Right lobe of liver (tissue), 6 donors: ENCODE measurements at places on chromosomes 7 and 10. TPM values are rescaled to one million over a fixed set of nuclear protein-coding genes. Genes with fewer than 3 reads are reported as not detected.

DNA sequence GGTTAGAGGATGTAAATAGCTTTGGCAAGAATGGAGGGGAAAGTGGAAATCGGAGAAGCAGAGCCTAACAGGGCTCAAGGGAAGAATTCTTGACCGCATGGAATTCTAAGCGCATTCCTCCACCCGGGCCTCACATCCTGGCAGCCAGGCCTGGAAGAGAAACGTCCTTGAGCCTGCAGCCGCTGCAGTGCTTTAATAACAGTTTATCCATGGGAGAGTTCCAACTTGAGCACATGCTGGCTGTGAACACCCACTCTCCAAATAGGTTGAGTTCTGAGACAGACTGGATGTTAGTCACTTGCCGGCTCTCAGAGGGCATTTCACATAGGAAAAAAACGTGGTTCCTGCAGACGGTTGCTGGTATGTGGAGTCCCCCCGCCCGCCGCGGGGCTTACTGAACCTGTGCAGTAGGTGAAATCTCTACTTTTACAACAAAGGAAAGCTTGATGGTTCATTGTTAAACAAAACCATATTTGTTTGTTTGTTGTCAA is 61.4 kb upstream of the STEAP1B start:
- no peak for DNase-seq

DNA sequence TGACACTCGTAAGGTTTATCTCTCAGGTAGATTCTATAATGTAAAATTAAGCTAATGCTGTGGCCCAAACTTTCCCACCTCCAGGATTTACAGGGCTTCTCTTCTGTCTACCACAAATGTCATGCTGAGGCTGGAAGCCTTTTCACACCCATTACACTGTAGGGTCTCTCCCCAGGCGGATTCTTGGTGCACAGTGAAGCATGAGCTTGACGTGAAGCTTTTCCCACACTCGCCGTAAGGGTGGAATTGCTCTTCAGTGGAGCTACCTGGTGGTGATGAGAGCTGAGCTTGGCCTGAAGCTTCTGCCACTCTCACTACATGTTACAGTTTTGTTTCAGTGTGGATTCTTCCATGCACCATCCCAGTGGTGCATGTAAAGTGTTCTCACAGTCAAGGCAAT is 11.4 kb downstream of the FAM200A start:
- DNase-seq = no peak

- DNase-seq = no peak
Observed at GRCh38 chr10:74244097-74244685, 93.2 kb downstream of the ADK start.

- no peak for DNase-seq
Observed at GRCh38 chr10:73054286-73054685, 42.4 kb downstream of the P4HA1 start.

The HOXA1 gene
- not detected for total RNA-seq

GRCh38 chr10:95408983-95409873 is 118.4 kb upstream of the PDLIM1 start:
- no peak for DNase-seq

The EPHA1 gene
- total RNA-seq = 41.3 TPM

The ERVW-1 gene
- total RNA-seq = not detected

DNA sequence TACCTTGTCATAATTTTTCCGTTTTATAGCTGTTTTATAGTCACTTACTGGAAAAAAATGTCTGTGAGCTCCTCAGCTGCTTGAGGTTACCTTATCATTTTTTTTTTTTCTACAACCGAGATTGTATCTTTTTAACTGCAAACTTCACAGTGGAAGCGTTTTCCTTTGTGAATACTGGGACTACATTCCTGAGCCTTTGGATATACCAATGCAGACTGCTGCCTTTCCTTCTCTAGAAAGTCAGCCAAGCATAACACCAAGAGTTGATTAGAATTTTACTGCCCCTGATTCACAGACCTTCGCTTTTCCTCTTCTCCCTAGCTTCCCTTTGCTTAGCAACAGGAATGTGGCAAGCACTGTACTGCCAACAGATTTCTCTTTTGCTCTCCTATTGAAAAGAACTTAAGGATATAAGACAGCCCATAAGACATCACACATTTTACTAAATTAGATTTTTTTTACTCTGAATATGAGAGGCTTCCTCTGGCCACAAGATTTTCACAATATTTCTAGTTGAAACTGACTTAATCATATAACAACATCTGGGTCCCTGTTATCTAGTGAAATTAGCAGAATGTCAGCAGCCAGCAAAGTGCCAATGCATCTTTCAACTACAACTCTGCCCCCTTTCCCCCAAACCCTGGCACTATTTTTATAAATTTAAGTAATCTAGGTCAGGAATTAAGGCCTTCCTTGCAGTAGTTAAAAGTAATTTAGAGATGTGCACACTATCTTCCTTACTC is 170.6 kb downstream of the PRKG1 start:
- no peak for DNase-seq

DNA sequence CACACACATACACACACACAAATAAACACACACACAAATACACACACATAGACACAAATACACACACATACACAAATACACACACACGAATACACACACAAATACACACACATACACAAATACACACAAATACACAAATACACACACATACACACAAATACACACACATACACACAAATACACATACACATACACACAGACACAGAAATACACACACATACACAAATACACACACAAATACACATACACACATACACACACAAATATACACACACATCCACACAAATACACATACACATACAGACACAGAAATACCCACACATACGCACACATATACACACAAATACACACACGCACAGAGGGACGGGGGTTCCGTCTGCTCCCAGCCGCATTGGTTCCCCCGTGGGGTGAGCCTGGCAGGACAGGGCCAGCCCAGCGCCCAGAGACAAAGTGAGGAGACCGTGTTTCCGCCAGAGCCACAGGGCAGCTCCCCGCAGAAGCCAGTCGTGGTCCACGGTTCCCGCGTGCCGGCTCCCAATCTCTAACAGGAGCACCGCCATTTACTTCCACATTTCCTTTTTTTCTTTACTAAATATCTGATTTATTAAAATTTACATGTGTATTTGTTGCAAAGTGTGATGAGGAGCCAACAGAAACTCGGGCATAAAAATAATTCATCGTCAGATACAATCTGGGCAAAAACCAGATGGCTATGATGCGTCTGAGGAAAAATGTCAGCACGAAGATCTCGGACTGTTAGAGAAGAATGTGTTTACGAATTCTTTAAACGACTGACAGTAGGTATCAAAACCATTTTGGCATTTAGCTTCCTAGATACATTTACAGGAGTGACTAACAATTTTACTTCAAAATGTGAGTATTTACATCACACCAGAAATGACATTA is 3.1 kb upstream of the KNDC1 start:
- peak; percentile 23 for DNase-seq

DNA sequence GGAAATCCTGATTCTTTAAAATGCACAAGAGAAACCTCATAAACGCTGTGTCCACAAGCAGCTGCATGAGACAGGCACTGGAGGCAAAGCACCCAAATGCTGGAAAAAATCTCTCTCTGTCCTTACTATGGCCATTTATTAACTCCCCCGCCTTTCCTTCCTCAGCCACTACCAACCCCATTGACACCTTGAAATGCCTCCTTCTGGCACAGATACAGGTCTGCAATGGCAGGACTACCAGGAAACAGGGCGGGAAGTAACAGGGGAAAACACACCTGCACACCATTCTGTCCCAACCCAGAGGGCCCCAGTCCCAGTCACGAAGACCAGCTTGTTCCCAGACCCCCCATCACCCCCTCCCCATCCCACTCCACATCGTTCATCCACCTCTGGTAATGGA is 224.3 kb downstream of the PARD3 start:
- no peak for DNase-seq

GRCh38 chr7:114209968-114210367 is 204.6 kb upstream of the FOXP2 start:
- DNase-seq = no peak

- no peak for DNase-seq
Observed at GRCh38 chr7:83796760-83797159, 147.8 kb upstream of the SEMA3E start.

- no peak for DNase-seq
Observed at GRCh38 chr7:102914585-102914984, 1.8 kb downstream of the LRRC17 start.

The ARMC3 gene
- not detected for total RNA-seq

DNA sequence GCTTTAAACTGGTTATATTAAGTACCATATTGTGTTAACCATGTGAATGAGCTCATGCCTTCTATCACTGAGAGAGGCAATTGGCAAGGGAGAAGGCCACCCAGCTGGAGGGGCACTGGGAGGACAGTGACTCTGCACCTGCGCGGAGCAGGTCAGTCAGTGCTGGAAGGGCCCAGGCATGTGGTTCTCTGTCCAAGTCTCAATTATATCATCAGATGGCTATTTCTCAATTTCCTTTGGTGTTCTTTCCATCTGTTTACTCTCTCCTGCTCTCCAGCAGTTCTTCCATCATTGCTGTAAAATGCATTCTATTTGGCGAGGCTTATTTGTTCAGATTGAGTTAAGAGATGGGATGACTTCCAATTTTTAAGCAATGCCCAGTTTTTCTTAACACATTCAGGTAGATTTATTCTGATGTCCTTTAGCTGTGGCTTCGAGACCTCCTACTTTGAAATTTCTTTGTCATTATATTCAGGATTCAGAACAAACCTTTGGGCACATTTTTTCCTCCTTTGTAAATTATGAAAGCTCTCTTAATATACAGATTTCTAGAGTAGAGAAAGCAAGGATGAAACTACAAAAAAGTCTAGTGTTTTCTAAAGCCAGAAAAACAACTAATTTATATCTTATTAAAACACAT is 159.3 kb downstream of the BMPER start:
- DNase-seq = peak; percentile 61

The SP8 gene
- total RNA-seq = not detected

- no peak for DNase-seq
Observed at GRCh38 chr10:45550903-45551786, 121.4 kb downstream of the ZFAND4 start.

GRCh38 chr7:17934612-17935240 is 5.6 kb downstream of the SNX13 start:
- DNase-seq = no peak

GRCh38 chr10:62456611-62457101 is 82.5 kb downstream of the ZNF365 start:
- DNase-seq = no peak
